A673 (cell line): ENCODE measurements at places on chromosomes 2 and 18. TPM values are rescaled to one million over a fixed set of nuclear protein-coding genes. Genes with fewer than 3 reads are reported as not detected.

Gene MRO
- 0.28 and 0.32 TPM in 2 replicates for total RNA-seq

Gene CNTNAP5
- total RNA-seq: not detected in 2 replicates

Gene STAT4
- total RNA-seq: 0.33 and 0.71 TPM in 2 replicates

Gene VAMP8
- not detected in 2 replicates for total RNA-seq

Gene MC4R
- not detected in 2 replicates for total RNA-seq

Gene KCNJ3
- total RNA-seq: not detected in 2 replicates

Gene STPG4
- 0.37 and 0.75 TPM in 2 replicates for total RNA-seq

Gene CELF4
- total RNA-seq: not detected in 2 replicates

Gene EHBP1
- 32.1 and 35.0 TPM in 2 replicates for total RNA-seq

Gene SERPINB13
- total RNA-seq: 0.49 and 0.50 TPM in 2 replicates

Gene TMBIM1
- total RNA-seq: 40.2 and 43.9 TPM in 2 replicates

Gene CRYGD
- total RNA-seq: not detected in 2 replicates

Gene IL36A
- not detected in 2 replicates for total RNA-seq

Gene DNAJC27
- 4.4 and 6.7 TPM in 2 replicates for total RNA-seq

Gene ARHGAP15
- total RNA-seq: not detected in 2 replicates

Gene UGT1A8
- not detected in 2 replicates for total RNA-seq

Gene RAMP1
- total RNA-seq: 22.0 and 24.8 TPM in 2 replicates

Gene DQX1
- 0.50 and 0.71 TPM in 2 replicates for total RNA-seq

Gene RNF125
- total RNA-seq: 1.2 and 1.5 TPM in 2 replicates

Gene HMSD
- 31.6 and 58.1 TPM in 2 replicates for total RNA-seq

Gene M1AP
- not detected in 2 replicates for total RNA-seq

Gene IHH
- 0.15 TPM in 2 replicates for total RNA-seq

Gene DLGAP1
- total RNA-seq: 131 and 135 TPM in 2 replicates

Gene SPP2
- not detected in 2 replicates for total RNA-seq

Gene IL1F10
- total RNA-seq: not detected in 2 replicates

Gene TTN
- under 0.01 TPM in 2 replicates for total RNA-seq

Gene HRH4
- 0.15 TPM in 1 of 2 replicates, not detected in the other for total RNA-seq

Gene MOB4
- 38.0 and 41.6 TPM in 2 replicates for total RNA-seq

Gene SP140
- total RNA-seq: 0.32 and 1.0 TPM in 2 replicates

Gene DNAJC5G
- 2.4 and 2.7 TPM in 2 replicates for total RNA-seq

Gene FAHD2A
- total RNA-seq: 28.9 and 34.4 TPM in 2 replicates

Gene C2orf72
- not detected in 2 replicates for total RNA-seq

Gene FRZB
- total RNA-seq: 1.8 and 3.6 TPM in 2 replicates

Gene TFCP2L1
- 0.04 TPM in 1 of 2 replicates, not detected in the other for total RNA-seq

Gene CD8B2
- not detected in 2 replicates for total RNA-seq

Gene EPB41L3
- 0.20 and 0.86 TPM in 2 replicates for total RNA-seq

Gene NRBP1
- total RNA-seq: 86.3 and 93.0 TPM in 2 replicates

Gene LRRTM1
- total RNA-seq: not detected in 2 replicates

Gene GNLY
- not detected in 2 replicates for total RNA-seq

Gene EFEMP1
- total RNA-seq: 0.15 TPM in 1 of 2 replicates, not detected in the other

Gene CFAP53
- 0.22 and 0.26 TPM in 2 replicates for total RNA-seq

Gene ARHGAP25
- 5.4 and 6.2 TPM in 2 replicates for total RNA-seq

Gene RNF103
- 10.1 and 13.4 TPM in 2 replicates for total RNA-seq

Gene ADGRF3
- total RNA-seq: 0.39 and 1.1 TPM in 2 replicates

Gene SANBR
- 12.1 and 15.5 TPM in 2 replicates for total RNA-seq

Gene IL36RN
- total RNA-seq: not detected in 2 replicates

Gene CCL20
- not detected in 2 replicates for total RNA-seq

Gene SIX3
- total RNA-seq: 0.56 and 0.59 TPM in 2 replicates

Gene PRKAG3
- total RNA-seq: not detected in 2 replicates

Gene CXCR2
- total RNA-seq: not detected in 2 replicates
